Peyer's patch (tissue), 4 donors: ENCODE measurements at places on chromosomes 1 and 21. TPM values are rescaled to one million over a fixed set of nuclear protein-coding genes. Genes with fewer than 3 reads are reported as not detected.

PTAFR gene
- total RNA-seq, result 1.7 TPM

OR14I1 gene
- total RNA-seq, result not detected

CLDN14 gene
- total RNA-seq, result not detected

- DNase-seq, result no peak
- H3K27ac ChIP-seq, result no peak overlapping the region
- no peak overlapping the region for H3K4me3 ChIP-seq
- no peaks in the 10 kb centered on the region for H3K4me1 ChIP-seq
- no peaks in the 10 kb centered on the region for H3K36me3 ChIP-seq
These were observed 117.1 kb upstream of the COL6A1 start for GRCh38 chr21:45864436-45864835.

DNA sequence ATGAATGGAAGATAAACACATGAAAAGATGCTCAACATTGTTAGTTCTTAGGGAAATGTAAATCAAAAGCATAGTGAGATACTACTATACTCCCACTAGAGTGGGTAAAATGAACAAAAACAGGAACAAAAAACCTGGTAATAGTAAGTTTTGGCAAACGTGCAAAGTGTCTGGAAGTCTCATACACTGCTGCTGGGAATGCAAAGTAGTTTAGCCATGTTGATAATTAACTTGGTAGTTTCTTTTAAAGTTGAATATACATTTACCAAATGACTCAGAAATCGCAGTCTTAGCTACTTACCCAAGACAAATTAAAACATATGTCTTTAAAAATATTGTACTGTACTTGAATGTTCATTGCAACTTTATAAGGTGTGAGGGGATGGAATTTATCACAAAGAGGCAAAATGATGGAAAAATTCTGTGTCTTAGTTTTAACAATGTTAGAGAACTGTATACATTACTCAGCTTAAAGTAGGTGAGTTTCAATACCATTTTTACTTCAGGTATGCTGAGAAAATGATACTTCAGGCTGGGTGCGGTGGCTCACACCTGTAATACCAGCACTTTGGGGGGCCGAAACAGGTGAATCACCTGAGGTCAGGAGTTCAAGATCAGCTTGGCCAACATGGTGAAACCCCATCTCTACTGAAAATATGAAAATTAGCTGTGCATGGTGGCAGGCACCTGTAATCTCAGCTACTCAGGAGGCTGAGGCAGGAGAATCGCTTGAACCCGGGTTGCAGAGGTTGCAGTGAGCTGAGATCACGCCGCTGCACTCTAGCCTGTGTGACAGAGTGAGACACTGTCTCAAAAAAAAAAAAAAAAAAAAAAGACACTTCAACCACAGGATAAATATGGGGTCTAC, 102.3 kb downstream of the PDE4B start:
- DNase-seq, result no peak
- no peaks in the 10 kb centered on the region for H3K36me3 ChIP-seq
- no peak overlapping the region for H3K27ac ChIP-seq
- no peaks in the 10 kb centered on the region for H3K4me1 ChIP-seq
- H3K27me3 ChIP-seq, result no peaks in the 10 kb centered on the region
- H3K4me3 ChIP-seq, result no peak overlapping the region
